ENCODE measurements at places on chromosomes 2 and 18.
A peak's percentile ranks its signal among the peaks of the same experiment; 100 is the strongest.

- DNase-seq, result no peak
Measured at GRCh38 chr18:11104307-11104706, 45.1 kb downstream of the PIEZO2 start.

- DNase-seq, result no peak
Measured at GRCh38 chr2:241894681-241895426, 25.3 kb downstream of the RTP5 start.

GRCh38 chr2:173705656-173706055 lies 259.5 kb downstream of the SP3 start:
- DNase-seq, result no peak

DNA sequence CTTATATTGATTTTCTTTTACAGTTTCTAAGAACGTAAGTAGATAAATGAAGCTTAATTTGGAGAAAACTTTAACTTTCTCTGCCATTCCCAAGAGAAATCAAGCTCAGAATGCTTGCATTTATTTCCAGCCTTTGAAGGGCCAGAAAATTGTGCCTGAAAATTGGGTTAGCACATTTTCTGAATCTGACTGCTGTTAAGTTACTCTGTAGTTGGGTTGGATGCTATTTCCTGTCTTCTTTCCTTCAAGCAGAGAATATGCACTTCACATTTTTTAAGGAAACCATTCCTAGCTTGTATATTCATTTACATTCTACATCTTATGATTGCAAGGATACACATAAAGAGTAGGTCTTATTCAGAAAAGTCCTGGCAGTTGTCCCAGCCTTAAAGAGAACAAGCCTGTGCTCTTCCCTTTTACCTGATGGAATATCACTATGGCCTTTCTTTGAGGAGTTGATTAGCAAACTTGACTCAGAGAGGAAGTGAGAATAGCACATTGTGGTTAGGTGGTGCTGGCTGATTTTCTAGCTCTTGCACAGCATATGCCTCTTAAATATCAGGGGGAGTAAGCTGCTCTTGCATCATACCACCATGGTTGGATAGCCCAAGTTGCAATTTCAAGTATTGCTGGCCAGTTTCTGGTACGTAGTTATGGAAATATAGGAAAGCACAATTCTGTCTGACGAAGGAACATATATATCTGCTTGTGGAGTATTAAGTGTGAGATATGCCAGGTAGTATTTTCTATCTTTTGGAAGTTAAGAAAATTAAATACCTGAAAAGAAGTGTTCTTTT lies 133.7 kb downstream of the COMMD1 start:
- no peak for DNase-seq

- no peak for DNase-seq
Measured at GRCh38 chr2:2735041-2735440, 404.0 kb upstream of the MYT1L start.

- DNase-seq, result no peak
Measured at GRCh38 chr2:109521233-109522062, 92.3 kb downstream of the SEPTIN10 start.

GRCh38 chr2:46363535-46364170 lies 66.4 kb downstream of the EPAS1 start:
- no peak for DNase-seq

GRCh38 chr18:11654736-11655605 lies 34.1 kb upstream of the GNAL start:
- peak; percentile 7 for DNase-seq

DNA sequence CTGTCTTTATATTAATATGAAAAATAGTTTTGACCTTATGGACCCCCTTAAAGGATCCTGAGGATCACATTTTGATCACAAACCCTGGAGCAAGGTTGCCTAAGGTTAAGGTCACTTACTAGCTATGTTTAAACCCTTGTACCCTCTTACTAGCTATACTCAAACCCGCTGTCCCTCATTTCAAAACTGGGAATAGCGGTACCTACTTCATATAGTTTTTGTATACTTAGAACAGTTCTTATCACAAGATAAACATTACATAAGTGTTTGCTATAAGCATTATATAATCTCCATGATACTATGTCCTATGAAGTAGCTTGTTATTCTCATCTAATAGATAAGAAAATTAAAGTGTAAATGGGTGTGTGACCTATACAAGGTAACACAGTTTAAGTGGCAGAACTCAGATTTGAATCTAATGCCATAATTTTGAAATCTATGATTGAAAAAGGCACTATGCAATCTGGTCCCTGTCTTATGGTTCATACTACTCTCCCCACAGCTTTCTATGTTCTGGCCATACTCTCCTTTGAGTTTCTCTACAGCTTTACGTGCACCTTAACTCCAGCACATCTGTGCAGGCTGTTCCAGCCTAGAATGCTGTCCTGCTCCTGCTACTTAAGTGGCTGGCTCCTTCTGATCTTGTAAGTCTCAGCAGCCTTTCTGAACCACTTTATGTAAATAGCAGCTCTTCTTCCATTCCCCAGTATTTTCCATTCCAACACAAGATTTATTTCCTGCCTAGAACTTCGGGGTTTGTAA lies 30.4 kb downstream of the HYCC2 start:
- DNase-seq, result no peak

DNA sequence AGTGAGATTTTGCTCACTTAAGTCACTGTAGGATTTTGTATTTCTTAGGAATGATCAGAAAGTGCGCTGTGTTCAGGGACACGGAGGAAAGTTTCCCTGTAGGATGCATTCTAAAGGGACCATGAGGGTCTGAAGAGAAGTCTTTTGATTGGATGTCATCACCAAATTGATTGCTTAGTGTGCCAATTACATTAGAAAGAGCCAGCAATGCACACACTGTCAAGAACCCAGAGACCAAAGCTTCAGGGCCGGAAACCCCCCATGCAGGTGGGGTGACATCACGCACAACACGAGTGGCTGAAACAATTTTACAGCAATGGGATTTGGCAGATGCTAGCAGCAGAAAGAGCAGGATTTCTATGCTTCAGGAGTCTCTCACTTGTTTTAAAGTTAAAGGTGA lies 242.4 kb downstream of the NAPG start:
- no peak for DNase-seq

DNA sequence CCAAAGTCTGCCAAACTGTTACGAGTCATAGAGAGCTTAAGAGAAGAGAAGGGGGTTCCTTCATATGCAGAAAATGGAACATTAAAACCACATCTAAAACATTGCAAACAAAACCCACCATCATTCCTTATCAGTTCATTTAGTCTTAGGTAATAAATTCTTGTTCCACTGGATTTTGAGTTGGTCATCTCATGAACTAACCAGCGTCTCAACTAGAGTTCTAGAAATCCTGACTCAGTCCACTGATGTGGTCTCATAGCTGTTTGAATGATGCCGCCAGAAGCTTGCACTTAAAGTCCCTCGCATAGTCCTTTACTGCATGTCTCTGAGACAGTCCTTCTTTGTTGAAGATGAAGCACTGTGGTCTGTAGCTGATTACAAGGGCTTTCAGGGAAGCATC lies 15.0 kb upstream of the CAB39 start:
- no peak for DNase-seq

DNA sequence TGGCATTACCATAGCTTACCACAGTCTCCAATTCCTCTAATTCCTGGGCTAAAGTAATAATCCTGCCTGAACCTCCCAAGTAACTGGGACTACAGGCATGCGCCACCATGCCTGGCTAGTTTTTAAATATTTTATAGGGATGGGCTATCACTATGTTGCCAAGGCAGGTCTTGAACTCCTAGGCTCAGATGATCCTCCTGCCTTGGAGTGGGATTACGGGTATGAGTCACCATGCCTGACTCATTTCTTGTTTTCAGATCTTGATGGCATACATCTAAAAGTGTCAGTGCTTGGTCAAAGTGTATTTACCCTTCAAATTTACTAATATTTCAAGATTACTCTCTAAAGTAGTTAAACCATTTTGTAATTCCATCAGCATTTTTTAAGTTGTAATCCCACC lies 9.4 kb upstream of the SOCS6 start:
- no peak for DNase-seq

- no peak for DNase-seq
Measured at GRCh38 chr2:139142252-139142880, 362.2 kb upstream of the NXPH2 start.

DNA sequence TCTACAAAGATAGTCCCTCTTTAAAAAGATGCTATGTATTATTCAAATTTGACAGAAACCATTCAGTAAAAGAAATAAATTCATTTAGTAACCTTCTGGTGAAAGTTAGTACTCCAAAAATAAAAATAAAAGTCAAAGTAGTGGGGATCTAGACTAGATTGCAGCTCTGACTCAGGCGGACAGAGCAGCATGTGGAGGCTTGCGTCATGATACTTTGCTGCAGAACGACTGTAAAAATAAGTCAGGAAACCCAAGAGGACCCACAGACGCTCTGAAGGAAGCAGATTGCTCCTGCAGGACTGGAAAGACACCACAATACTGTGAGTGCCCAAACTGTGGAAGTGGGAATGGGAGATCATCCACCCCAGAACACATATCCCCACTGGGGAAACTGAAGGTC lies 301.9 kb downstream of the RIT2 start:
- DNase-seq, result no peak

DNA sequence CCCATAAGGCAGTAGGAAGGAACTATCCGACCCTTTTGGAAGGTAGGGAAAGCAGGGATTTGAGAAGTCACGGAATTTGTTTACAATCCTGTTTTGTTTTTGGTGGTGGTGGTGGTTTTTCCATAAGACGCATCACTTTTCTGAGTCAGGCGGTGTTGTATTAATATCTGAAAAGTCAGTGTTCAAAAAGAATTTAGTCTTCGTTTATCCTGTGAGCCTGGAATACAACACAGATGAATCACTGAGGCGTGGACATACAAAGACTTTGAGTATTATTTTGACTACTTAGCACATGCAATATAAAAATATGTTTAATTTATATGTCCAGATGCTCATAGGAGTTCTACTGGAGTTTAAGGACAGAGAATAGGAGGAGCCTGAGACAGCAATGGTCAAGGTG lies 785 bp downstream of the ZNF892 start:
- no peak for DNase-seq

GRCh38 chr2:214839464-214839863 lies 30.0 kb upstream of the BARD1 start:
- DNase-seq, result no peak

DNA sequence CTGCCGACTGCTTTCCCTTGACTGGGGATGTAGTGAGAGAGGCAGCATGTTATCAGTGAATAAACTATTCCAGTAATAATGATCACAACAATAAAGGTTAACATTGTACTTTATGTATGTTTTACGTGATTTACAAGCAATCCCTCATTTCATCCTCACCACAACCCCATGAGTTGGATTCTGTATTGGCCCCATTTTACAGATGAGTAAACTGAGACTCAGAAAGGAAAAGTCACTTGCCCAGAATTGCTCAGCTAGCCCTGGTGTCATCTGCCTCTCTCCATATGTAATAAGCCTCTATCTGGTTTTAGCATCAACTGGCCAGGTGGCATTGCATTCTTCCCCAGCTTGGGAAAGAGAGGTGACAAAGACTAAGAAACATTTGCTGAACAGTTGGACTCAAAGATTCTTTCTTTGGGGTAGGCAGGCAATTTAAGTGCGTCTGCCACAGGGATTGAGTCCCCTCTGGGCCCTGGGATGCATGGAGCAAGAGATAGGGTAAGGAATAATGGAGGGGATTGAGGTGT lies 2.2 kb downstream of the CXCR2 start:
- no peak for DNase-seq

GRCh38 chr2:1222056-1222455 lies 191.2 kb upstream of the TPO start:
- DNase-seq, result no peak

DNA sequence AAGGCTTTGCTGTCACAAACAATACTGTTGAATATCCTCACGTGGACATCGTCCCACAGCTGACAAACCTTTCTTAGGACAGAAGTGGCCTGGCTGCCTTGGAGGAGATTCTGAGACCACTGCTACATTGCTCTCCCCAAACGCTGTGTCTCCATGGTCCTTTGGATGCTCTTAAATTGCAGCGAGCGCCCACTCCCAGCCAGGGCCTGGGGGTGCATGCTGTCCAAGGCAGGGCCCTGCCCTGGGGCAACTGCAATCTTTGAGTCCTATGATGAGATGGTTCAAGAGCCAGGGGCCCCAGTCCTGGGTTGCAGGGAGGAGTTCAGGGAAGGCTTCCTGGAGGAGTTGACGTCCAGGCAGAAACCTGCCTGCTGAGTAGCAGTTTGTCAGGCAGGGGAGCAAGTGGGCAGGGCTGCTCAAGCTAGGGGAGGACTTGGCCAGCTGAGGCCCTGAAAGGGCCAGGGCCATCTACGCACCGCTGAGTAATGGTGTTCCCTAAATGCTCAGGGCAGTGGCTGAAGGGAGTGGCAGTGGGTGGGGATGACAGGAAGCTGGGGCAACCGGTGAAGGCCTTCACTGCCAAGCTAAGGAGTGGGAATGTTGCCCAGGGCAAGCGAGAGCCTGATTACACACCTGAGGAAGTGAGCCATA lies 10.8 kb upstream of the SDC1 start:
- DNase-seq, result no peak

DNA sequence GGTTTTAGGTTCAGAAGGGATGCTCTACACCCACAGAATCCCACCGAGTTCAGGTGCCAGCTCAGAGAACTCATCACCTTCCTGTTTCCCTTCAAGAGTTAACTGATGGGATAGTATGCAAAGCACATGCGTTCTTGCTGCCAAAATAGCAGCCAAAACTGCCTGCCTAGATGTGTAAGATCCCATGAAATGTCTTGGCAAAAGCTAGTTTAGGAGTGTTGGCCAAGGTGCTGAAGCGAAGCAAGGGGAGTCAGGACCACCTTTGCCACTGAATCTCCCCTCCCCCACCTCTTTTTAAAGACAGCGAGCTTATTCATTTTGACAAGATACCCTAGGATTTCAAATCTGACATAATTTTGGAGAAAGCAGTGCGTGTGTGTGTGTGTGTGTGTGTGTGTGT lies 2.1 kb downstream of the DOCK10 start:
- DNase-seq, result no peak

DNA sequence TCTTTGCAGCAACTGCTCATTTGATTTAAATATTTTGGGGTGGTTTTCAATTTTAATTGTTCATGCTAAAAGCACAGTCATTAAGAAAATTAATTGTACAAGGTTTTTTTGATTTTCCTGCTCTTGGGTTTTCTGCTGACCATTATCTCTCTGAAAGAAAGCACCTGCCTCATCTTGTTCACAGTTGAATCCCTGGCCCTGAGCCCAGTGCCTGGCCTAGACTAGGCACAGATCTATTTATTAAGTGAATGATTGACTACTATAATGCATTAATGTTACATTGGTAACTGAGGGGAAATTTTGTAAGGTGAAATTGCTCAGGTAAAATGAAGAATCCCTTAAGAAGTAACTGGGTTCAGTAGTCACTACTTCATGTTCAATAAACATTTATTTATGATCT lies 22.0 kb downstream of the IL1RL2 start:
- DNase-seq, result no peak

- no peak for DNase-seq
Measured at GRCh38 chr2:25981596-25982272, 563 bp downstream of the KIF3C start.

DNA sequence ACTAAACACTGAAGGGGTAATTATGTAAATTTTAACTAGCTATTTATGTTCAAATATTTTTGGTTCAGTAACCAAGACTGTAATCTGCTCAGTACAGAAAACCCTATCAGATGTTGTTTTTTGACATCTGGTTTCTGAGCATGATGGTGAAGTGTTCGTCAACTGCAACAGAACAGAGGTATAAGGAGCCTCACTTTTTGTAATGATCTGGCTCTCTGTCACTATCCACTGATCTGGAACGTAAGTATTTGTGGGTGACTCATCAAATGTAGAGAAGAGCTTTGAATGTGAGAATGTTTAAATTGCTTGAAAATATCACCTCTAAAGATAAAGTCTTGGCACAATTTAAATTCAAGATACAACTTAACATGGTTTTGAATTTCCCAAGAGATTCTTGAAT lies 213.6 kb upstream of the FAM98A start:
- no peak for DNase-seq

- no peak for DNase-seq
Measured at GRCh38 chr2:165475277-165476004, 5.9 kb downstream of the CSRNP3 start.

Data from activated naive CD4-positive, alpha-beta T cell (primary cell).